ENCODE measurements at places on chromosomes 6 and 20. TPM values are rescaled to one million over a fixed set of nuclear protein-coding genes. Genes with fewer than 3 reads are reported as not detected.

GRCh38 chr6:154384191-154384590, 27.6 kb upstream of the IPCEF1 start:
- no peak for DNase-seq

SEL1L2 gene
- total RNA-seq = not detected

DNA sequence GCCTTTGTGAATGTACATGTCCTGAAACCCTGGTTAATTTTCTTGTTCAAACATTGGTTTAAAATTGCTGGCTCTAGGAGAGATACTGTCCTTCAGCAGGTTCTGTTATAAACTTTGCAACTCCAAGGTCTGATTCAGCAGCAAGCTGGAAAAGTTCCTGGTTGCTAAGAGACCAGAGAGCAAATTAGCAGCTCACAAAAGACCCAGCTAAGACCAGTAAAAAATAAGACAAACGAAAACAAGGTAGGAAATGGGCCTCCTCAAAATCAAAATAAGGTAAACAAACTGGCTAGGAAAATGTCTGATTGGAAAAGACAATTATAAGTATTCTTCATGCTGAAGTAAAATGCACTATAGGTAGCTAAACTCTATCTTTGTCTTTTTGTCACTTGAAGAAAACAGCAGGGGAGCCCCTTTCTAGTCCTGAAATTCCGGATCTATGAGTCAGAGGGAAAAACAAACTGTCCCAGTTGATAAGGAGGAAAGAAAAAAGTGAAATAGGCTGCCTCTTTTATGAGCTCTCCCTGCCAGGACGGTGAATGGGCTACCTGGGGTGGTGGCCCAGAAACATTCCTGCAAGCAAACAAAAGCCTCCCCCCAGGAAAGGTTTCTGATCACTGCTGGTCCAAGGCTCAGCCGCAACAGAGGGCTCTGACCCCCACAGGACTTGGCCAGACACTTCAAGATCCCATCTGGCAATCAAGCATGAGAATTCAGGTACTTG, 41.6 kb downstream of the UNC5CL start:
- peak; percentile 11 for DNase-seq

- no peak for DNase-seq
Observed at GRCh38 chr6:85130743-85131142, 319.1 kb upstream of the NT5E start.

GRCh38 chr6:136728033-136728939, 64.0 kb downstream of the MAP3K5 start:
- DNase-seq = no peak

Measured in MG63 (cell line).